ENCODE measurements at places on chromosomes 5 and 9.

DNA sequence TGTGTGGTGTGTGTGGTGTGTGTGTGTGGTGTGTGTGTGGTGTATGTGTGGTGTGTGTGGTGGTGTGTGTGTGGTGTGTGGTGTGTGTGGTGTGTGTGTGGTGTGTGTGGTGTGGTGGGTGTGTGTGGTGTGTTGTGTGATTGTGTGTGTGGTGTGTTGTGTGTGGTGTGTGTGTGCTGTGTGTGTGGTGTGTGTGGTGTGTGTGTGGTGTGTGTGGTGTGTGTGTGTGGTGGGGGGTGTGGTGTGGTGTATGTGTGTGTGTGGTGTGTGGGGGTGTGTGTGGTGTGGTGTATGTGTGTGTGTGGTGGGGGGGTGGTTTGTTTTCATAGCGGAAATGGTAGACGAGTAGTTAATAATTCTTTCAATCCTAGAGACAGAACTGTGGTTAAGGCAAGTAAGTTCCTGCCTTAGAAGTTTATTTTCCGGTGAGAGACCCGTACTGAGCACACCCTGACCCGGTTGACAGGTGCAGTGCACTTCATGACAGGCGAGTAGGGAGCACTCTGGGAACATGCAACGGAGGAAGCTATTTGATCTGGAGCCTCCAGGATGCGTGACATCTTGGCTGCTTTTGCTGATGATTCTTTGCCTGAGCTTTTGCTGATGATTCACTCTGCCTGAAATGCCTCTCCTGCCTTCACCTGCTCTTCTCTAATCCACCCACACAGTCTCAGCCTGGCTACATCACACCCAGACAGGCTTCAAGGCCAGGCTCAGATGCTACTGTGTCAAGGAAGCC lies 21.7 kb upstream of the FAT2 start:
- DNase-seq, result peak; percentile 93

DNA sequence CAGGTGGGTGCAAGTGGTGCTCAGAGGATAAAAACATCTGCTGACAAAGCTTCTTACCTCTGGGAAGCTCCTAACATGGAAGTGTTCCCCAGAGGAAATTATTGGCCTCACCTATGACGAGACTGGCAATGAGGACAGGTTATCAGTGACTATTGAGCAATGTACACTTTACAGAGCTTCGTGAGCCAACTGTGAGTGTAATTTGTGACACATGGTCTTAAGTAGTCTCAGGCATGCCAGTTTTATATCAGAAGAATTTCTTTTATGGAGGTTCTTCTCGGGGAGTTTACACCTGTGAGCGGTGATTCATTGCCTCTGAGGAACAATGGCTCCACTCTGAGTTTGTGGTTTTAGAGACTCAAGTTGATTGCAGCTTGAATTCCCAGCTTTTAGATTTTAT lies 11.3 kb downstream of the ANKDD1B start:
- peak; percentile 66 for DNase-seq

GRCh38 chr9:75168270-75169178 lies 80.2 kb downstream of the OSTF1 start:
- no peak for DNase-seq

DNA sequence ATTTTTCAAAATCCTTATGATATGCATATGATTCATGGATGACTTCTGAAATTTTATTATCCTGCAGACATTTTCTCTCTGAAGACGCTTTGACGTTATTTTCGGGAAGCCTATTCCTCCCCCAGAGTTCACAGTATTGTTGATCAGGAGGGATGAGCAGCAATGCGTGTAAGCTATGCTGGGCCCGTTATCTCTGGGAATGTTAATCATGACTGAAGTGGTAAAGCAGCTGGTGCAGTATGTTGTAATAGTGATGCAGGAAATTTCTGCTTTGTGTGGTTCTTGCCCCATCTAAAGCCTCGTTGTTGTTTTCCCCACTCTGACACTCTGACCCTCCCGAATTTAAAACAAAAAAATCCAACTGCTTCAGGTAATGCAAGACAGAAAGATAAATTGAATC lies 1797.8 kb upstream of the WWC1 start:
- DNase-seq, result peak; percentile 18

DNA sequence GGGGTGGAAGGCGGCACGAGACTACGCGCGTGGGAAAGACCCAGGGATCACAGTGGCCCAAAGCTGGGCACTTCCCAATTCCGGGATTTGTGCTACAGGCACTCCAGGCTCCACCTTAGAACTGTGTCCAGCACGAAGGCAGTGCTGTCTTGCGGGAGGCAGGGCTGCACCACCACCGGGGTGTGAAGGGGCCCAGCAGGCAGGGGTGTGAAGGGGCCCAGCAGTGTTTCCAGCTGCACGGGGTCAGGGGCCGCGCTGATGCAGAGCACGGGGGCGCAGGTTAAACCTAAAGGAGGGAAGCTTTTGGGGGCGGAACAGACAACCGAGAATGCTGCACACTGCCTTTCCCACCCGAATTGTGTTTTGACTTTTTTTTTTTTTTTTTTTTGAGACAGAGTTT lies 1.1 kb upstream of the PDCD6 start:
- no peak for DNase-seq

All from kidney epithelial cell (primary cell).